ENCODE measurements at places on chromosomes 2 and 18.

GRCh38 chr2:146734821-146735190 lies 1110.0 kb upstream of the ACVR2A start:
- no peak for DNase-seq

- no peak for DNase-seq
These were observed 31.4 kb downstream of the FN1 start for GRCh38 chr2:215404348-215405012.

GRCh38 chr2:224722770-224723169 lies 6.6 kb upstream of the CCDC195 start:
- no peak for DNase-seq

- DNase-seq: no peak
These were observed 31.3 kb downstream of the CIB4 start for GRCh38 chr2:26609839-26610277.

DNA sequence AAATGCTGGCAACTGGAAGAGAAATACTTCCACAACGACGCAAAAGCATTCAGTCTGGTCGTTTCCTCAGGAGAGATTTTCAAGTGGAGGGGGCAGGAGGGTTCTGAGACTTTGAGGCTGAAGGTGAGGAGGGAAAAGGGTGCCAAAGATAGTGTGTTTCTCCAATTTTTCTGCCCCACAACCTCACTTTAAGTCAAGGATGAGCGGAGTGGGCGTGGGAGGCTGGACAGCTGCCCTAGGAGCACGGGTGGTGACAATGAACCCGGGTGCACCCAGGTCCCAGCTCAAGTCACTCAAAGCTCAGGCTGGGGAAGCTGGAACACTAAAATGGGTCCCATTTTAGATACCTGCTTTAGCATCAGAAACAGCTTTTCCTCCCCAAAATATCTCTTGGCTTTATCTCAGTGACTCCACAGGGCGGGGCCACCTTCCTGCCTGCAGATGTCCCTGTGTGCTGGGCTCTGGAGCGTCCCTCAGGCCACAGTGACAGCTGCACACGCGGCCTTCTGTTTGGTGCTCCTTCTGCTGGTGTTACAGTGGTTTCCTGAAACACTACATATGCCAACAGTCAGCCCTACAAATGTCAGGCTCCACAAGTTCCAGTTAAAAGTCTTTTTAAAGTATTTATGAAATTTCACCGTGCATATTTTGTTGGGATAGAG lies 1.4 kb upstream of the MBP start:
- DNase-seq: no peak

GRCh38 chr18:49646873-49647272 lies 85.0 kb downstream of the LIPG start:
- no peak for DNase-seq

DNA sequence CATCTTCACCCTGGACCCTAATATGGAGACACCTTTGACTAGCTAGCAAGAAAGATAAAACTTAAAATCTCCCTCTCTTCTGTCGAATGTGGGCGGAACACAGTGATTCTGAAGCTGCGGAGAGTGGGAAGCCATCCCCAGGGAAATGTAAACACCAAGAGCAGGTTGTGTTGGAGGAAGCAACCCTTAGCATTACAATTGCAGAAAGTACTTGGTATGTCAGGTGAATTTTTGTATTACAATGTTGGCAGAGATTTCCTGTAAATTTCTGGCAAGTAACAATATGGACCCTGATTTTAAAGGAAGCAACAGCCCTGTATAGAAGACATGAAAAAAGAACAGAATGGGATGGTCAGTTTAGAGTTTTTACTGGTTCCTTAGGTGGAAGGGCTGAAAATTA lies 35.8 kb downstream of the TSN start:
- no peak for DNase-seq

GRCh38 chr2:227597998-227598397 lies 695 bp upstream of the SCYGR2 start:
- DNase-seq: no peak

- DNase-seq: no peak
These were observed 1834.7 kb upstream of the PIK3C3 start for GRCh38 chr18:40120356-40120755.

GRCh38 chr2:177064422-177064821 lies 148.2 kb upstream of the HNRNPA3 start:
- no peak for DNase-seq

DNA sequence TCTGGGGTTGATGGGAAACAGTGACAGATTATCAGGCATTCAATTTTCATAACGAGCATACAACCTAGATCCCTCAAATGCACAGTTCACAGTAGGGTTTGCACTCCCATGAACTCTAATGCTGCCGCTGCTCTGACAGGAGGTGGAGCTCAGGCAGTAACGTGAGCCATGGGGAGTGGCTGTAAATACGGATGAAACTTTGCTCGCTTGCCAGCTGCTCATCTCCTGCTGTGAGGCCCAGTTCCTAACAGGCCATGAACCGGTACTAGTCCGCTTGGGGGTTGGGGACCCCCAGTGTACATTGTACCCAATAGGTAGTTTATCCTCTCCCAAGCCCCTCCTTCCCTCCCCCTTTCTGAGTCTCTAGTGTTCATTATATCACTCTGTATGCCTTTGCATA lies 94.6 kb downstream of the PTH2R start:
- no peak for DNase-seq

- no peak for DNase-seq
These were observed 135.3 kb downstream of the ETAA1 start for GRCh38 chr2:67532387-67532786.

DNA sequence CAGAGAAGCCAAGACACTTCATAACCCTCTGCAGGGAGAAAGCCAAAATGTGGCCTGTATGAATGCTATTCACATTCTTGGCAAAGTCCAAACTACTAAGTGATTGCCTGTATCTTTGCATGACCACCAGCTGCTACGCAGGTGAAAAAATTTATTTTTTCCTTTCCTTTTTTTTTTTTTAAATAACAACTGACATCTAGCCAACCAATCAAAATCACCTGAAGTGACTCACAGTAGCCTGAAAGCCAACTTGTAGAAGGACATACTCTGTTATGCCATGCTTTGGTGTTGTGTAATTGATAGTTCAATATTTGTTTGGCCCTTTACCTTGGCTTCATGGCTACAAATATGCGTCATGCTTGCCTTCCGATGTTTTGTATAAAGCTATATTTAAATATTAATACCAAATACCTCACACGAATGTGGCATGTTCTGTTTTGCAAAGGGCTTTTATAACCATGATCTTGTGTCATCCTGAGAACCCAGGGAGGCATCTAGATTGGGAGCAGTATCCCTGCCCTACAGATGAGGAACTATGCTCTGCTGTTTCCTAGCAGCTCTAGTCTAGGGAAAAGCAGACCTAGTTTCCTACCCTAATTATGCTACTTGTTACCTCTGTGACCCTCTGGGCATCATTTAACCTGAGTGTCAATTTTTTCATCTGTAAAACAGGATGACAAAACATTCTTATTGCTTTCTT lies 102.1 kb downstream of the MYOM1 start:
- DNase-seq: no peak

GRCh38 chr2:207770602-207771404 lies 1.1 kb upstream of the FZD5 start:
- no peak for DNase-seq

DNA sequence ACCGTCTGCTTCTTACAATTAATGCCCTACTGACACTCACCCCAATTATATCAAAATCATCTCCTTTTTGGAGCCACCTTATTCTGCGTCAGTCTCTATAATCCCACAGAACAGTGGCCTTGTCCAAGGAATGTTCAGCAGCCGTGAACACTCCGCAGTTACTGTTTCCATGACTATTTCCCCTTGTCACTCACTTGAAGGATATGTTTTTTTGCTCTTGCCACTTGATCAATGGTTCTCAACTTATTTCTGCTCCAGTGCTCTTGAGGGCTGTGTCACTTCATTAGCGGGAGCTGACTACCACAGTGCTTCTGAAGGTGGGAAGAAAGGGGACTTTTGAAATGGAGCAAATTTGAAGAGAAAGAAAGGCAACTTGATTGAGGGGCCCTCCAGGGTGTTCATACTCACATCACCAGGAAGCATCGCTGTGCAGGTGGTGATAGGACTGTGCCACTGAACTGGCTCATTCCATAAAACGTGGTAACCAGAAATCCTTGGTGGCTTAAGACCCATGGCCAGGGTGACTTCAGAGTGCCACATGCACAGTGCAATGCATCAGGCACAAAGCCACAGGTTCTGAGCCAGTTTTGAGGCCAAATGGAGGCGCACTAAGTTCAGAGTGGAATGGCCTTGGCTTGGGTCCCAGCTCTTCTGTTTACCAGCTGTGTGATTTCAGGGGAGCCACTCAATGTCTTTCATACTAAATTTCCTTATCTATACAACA lies 320.6 kb upstream of the RAB12 start:
- DNase-seq: no peak

- no peak for DNase-seq
These were observed 60.7 kb downstream of the PRELID3A start for GRCh38 chr18:12468445-12468844.

Measured in posterior cingulate gyrus (tissue), 11 donors.